Stimulated activated CD8-positive, alpha-beta memory T cell treated with anti-CD3 and anti-CD28 coated beads, Interleukin-15, amount 100 ng/mL, for 1 hour (primary cell): ENCODE measurements at places on chromosomes 7 and 10.
A peak's percentile ranks its signal among the peaks of the same experiment; 100 is the strongest.

DNA sequence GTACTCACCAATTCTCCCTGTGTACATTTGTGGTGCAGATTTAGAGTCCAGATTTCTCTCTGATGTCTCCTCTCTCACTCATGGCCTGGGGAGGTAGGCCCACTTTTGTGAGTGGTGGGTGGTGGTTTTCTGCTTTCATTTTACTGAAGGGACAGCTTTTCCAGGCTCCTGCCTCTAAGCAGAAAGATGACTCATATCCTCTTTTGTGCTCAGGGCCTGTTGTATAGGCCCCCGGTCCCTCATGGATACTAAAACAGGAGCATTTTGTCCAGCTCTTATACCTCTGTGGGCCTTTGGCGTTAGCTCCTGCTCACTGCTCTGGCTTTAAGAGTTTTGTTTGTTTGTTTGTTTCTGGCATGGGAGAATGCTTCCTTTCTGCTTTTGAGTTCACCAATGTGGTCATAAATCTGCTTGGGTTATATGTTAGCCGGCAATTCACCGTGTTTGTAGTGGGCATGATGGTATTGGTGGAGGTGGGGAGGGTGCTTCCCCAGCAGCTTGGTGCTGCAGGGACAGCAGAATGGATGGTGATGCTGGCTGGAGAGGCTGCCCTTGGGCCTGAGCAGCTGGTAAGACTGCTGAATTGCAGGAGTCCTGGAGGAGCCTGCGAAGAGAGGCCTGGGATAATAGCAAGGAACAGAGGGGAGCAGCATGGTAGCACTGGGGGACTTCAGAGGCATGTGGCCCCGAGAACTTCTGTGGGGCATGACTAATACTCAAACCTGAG lies 468.7 kb downstream of the RPS24 start:
- no peak for DNase-seq

GRCh38 chr10:126059076-126059826 lies 162.9 kb downstream of the FANK1 start:
- no peak for DNase-seq

- no peak for DNase-seq
These were observed 62.1 kb upstream of the ZNF746 start for GRCh38 chr7:149559711-149560110.

DNA sequence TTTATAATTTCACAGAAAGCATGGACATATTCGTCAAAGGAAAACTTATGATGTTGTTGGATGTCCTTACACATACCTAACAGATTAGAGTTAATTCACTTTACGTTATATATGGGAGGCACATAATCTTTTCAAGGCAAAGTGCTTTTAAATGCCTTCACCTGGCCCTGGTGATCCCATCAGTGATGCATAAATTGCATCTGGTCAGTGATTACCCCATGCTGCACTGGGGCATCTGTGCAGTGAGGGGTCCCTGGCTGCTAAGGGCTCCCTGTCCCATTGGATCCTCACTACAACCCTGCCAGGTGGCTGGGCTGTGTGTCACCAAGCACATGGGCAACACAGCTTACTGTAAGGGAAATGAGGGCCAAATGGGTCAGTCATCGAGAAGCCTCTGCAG lies 441.1 kb downstream of the RPS24 start:
- DNase-seq, result no peak

GRCh38 chr7:50858528-50859245 lies 76.0 kb upstream of the GRB10 start:
- DNase-seq, result no peak

GRCh38 chr7:85520175-85520574 lies 333.3 kb upstream of the SEMA3D start:
- DNase-seq, result no peak

DNA sequence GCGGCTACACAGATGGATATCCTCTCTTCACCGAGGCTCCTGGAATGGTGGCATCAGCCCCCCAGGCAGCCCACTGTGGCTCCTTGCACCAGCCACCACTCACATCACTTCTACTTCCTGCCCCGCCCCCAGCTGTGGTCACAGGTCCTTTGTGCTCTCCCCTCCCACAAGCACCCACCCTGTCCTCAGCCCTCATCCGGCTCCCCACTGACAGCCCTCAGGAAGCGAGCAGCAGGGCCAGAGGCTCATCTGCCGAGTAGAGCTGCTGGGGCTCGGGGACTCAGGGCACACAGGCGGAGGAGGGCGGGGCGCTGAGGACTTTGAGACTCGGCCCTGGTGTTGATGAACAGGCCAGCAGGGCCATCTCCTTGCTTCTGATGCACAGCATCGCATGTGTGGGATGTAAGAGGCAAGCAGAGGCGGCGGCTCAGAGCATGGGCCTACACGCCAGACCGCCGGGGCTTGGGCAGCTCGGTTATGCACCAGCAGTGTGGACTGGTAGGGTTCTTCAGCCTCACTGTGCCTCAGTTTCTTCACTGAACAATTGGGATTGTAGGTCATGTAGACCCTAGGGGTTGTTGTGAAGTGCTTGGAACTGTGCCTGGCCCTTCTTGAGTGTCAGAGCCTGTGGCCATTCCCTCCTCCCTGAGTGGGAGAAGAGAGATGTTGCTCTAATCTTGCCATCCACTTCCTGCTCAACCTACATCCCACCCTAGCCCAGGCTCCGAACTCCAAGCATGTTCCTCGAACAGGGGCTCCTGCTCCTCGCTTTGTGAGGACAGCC lies at the start of gene PRF1:
TSS of gene PRF1 (minus strand) at position 77 of the 784 bp plus-strand sequence. CDS start 1,839 bp downstream, outside the sequence.
- peak; percentile 65 for DNase-seq

DNA sequence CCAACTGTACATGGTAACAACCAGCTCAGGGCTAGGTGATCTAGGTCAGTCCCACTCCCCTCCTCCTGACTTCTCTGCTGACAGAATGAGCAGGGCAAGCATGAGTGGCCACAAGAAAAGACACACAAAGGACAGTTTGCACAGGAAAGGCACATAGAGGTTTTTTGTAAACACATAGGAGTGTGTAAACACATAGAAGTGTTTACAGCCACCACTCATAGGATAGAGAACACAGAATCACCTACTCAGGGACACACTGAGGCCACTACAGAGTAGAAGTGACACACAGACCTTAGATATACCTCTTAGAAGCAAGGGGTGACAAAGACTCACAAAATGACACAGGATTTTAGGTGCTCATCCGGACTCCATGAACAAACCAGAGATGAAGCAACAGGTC lies 19.0 kb downstream of the NUDCD3 start:
- DNase-seq, result no peak

DNA sequence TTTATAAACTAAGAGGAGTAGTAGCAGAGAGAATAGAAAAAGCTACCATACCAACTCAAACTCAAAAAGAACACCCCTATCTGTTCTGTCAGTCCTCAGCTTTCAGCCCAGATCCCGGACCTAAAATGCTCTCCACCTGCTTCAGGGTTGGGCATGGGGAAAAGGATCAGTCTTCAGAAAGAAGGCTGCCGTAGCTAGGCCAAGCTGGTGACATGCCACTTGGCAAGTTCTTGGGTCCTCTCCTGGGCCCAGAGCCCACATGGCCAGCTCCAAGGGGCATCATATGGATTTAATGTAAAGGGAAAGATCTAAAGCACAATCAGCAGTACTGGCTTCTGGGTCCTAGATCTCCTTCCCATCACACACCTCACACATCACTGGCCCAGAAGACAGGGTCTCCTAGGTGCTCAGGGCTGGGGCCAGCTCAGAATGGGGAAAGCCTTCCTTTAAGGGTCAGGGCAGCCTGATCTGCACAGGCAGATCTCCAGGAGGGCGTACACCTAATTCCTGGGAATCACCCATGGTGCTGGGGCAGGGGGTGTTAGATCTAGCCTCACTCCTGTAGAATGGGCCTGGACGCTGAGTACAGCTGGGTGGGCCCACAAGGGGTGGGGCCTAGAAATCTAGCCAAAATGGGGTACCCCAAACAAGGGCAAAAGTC lies 2.5 kb downstream of the VAX1 start:
- no peak for DNase-seq

- DNase-seq, result no peak
These were observed 24.3 kb downstream of the CBLL1 start for GRCh38 chr7:107768263-107768662.

- DNase-seq, result no peak
These were observed 16.4 kb downstream of the FAM20C start for GRCh38 chr7:208816-209215.

DNA sequence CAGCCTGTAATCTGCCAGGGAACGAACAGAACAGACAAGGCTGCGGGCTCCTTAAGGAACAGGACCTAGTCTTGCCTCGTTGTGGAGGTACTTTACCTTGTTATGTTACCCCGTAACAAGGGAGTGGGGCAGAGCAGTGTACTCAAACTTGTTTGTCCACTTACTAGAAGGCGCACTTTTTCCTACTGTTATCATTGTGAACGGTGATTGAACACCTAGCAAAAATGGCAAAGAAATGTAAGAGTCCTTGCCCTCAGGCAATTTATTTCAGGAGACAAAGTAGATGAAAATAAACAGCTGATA lies 620 bp upstream of the IMPDH1 start:
- no peak for DNase-seq

DNA sequence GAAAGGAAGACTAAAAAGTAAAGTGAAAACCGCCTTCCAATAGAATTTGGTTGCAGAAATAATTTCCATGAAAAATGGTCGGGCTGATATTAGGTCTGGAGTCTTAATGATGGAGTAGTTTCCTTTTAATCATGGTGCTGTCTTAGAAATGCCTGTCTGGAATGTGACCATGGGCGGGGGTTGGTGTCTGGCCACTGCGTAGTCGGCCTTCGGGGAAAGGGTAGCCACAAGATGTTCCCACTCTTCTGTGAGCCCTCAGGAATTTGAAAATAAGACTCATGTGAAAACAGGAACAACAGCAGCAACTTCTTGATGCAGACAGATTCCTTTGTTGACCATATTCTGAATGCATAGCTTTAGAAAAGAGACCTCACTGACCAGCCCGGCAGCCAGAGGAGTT lies 176.8 kb downstream of the KIAA1217 start:
- no peak for DNase-seq

DNA sequence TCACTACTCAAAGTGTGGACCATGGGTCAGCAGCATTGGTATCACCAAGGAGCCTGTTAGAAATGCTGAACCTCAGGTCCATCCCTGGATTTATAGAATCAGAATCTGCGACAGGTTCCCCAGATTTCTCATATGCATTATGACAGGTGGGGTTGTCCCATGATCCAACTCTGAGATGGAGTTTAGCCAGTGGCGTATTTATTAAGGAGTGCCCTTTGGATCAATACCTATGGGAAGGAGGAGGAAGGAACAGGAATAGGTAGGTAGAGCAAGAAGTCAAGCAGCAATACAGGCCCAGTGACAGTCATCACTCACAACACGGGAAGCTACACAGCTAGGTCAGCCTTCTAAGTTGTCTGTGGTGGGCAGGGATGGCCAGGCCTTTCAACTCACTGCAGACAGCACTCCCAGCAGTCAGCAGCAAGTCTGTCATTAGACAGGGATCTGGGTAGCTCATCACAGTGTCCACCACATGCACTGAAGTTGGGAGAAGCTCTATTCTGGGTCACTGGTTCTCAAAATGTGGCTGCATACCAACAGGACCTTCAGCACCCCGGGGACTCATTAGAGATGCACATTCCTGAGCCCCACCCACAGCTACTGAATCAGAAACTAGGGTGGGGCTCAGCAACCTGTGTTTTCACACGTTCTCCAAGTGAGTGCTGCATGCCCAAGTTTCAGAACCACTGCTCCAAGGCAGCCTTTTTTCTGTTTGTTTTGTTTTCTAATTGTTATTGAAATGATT lies 532.3 kb upstream of the GALNT17 start:
- no peak for DNase-seq

- no peak for DNase-seq
These were observed 103.8 kb downstream of the POLL start for GRCh38 chr10:101484175-101484745.

DNA sequence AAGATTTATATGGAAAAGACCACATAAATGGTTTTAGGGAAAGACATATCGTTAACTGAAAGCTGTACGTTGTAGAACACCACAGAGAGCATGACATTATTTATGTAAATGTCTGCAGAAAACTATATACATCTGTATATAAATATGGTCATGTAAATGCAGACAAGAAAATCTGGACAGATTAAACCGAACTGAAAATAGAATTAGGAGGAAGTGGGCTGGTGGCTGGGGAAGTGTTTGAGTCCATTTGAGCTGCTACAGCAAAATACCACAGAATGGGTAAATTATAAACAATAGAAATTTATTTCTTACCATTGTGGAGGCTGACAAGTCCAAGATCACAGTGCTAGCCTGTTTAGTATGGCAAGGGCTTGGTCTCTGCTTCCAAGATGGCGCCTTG lies 56.3 kb upstream of the USP6NL start:
- no peak for DNase-seq

DNA sequence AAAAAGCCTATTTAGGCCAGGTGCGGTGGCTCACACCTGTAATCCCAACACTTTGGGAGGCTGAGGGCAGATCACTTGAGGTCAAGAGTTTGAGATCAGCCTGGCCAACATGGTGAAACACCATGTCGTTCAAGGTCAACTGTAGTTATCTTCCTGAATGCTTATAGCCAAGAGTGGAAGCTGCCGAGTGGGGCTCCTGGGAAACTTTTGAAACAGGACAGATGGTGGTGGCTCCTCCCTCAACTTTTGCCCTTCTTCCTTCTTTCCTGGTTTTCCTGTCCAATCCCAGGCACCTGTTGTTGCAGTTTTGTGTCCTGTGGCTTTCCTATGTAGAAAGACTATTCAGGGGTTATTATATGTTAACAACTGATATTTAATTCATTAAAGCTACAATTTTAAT lies 8.7 kb upstream of the PPIA start:
- DNase-seq, result no peak

- no peak for DNase-seq
These were observed 25.2 kb downstream of the SORBS1 start for GRCh38 chr10:95536017-95536416.

DNA sequence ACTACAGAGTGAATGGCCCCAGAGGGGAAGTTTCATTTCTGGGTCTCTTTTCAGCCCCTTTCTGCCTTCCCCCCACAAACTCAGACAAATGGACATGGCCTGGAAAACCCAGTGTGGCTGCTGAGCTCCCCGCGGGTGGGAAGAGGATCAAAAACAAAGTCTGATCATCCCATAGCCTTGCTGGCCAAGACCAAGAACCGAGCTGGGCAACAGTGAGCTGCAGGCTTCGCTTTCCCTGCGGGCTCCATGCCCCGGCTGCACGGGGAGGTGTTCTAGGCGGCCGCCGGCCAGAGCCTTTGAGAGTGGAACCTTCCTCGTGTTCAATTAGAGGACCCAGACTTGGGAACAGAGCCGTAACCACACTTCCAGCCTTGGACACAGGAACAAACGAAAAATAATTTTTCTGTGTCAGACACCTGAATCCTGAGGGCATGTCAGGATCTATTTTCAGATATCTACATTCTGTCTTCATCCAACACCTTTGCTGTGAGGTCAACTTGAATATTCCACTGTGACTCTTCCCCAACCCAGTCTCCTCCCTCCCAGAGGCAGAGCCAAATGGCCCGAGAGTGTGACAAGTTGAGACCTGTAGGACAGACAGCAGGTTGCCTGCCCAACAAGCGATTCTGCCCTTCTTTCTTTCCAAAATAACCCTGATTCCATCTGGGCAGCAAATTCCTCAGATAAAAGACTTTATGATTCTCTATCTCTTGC lies 26.0 kb downstream of the WDR86 start:
- DNase-seq, result no peak
